ENCODE measurements at places on chromosomes 7 and 10. TPM values are rescaled to one million over a fixed set of nuclear protein-coding genes. Genes with fewer than 3 reads are reported as not detected.

Gene TUBB8
- 2.0 TPM for total RNA-seq

Gene ANKRD30A
- total RNA-seq: not detected

Gene TAS2R5
- 2.3 TPM for total RNA-seq

Gene PON1
- total RNA-seq: not detected

Gene NEUROD6
- not detected for total RNA-seq

Gene CHAT
- not detected for total RNA-seq

Gene GLRX3
- 41.3 TPM for total RNA-seq

Gene PTER
- total RNA-seq: 24.5 TPM

Gene ZFAND2A
- 27.5 TPM for total RNA-seq

Gene DOCK1
- 99.4 TPM for total RNA-seq

Gene OGA
- total RNA-seq: 142 TPM

Gene UCN3
- not detected for total RNA-seq

Gene SLIT1
- total RNA-seq: under 0.01 TPM

Gene ATRNL1
- total RNA-seq: 4.0 TPM

Gene NPC1L1
- not detected for total RNA-seq

Gene DPYSL4
- total RNA-seq: 0.54 TPM

Gene SRPK2
- 48.1 TPM for total RNA-seq

Gene CFTR
- not detected for total RNA-seq

Gene EIF4H
- 279 TPM for total RNA-seq

Gene AS3MT
- 17.3 TPM for total RNA-seq

Gene PRPS1L1
- total RNA-seq: not detected

Gene DLD
- total RNA-seq: 140 TPM

Gene WNT2
- total RNA-seq: 0.89 TPM

Gene WAPL
- 44.2 TPM for total RNA-seq

Gene PAPOLB
- total RNA-seq: 0.22 TPM

Gene MAT1A
- 0.25 TPM for total RNA-seq

Gene HMX2
- not detected for total RNA-seq

Gene GALNT17
- total RNA-seq: 5.8 TPM

Gene GIMAP1
- total RNA-seq: 23.6 TPM

Gene PTPRN2
- total RNA-seq: 9.5 TPM

Gene GJD4
- total RNA-seq: not detected

Gene CYP2W1
- total RNA-seq: not detected

Gene HMX3
- not detected for total RNA-seq

Gene INSYN2A
- 0.27 TPM for total RNA-seq
